ENCODE measurements at places on chromosomes 13 and 19.

GRCh38 chr19:41937525-41938468 lies 9.5 kb upstream of the ERFL start:
- DNase-seq: no peak

DNA sequence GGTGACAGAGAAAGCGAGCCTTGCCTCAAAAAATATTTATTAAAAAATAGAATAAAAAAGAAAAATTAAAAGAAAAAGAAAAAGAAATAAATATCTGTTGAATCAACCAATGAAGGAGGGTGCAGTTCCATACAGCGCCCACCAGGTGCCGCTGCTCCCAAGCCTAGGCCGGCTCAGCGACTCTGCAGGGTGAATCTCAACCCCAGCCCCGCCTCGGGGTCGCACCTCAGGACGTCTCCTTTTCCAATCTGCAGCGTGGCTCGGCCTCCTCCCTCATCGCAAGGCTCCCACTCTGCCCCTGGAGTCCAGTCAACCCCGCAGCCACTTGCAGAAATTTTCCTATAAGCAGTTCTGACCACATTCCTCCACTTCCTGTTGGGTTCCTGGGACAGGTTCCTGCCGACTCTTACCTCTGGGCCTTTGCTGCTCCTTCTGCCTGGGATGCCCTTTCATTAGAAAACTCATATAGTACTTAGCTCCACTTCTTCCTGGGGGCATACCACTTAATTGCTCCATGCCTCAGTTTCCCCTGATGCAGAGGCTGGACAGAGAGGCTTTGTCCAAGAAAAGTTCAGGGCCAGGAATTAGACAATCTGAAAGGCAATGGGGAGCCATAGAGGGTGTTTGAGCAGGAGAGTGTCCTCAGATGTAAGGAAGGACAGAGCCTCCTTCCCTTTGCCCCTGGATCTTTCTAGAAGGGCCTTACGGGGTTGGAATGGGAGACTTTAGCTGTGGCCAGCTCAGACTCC lies 24.3 kb downstream of the NFILZ start:
- DNase-seq: peak; percentile 37

DNA sequence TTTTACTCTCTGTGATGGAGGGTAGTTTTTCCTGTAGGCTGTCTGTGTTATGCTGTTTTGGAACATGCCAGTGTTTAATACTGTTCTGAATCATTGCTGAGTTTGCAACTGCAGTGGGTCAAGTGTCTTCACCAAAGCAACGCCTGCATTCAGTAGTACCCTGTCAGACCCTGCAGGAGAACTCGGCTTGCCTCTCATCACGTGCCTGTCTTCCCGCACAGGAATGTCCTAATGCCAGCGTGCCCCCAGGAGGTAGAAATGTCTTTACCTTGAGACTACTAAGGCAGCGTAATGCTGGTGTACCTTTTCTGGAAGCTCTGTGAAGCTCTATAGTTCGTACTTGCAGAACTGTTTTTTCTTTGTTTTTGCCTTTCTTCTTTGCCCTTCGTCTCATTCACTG lies 42.3 kb downstream of the POLR1D start:
- DNase-seq: no peak

DNA sequence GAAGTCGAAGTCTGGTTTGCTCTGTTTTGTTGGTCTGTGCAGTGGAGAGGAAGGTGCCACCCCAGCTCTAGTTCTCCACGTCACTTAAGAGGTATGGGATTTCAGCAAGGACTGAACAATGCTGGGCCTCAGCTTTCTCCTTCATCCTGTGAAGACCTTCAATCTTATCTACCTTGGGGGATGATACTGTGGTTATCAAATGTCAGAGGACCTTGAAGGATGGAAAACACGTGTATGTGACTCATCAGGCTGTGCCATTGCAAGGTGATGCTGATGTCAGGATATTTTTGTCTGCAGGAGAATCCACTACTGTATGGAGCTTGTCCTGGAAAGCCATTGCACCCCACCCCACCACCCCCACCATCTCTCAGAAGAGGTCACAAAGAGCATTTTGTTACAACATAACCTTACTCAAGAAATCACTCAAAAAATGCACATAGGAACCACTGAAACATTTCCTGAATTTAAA lies 81.4 kb upstream of the UQCRFS1 start:
- no peak for DNase-seq

GRCh38 chr13:63691474-63691873 lies 2275.8 kb upstream of the PCDH20 start:
- no peak for DNase-seq

GRCh38 chr19:16335226-16335625 lies 10.6 kb downstream of the KLF2 start:
- DNase-seq: no peak

DNA sequence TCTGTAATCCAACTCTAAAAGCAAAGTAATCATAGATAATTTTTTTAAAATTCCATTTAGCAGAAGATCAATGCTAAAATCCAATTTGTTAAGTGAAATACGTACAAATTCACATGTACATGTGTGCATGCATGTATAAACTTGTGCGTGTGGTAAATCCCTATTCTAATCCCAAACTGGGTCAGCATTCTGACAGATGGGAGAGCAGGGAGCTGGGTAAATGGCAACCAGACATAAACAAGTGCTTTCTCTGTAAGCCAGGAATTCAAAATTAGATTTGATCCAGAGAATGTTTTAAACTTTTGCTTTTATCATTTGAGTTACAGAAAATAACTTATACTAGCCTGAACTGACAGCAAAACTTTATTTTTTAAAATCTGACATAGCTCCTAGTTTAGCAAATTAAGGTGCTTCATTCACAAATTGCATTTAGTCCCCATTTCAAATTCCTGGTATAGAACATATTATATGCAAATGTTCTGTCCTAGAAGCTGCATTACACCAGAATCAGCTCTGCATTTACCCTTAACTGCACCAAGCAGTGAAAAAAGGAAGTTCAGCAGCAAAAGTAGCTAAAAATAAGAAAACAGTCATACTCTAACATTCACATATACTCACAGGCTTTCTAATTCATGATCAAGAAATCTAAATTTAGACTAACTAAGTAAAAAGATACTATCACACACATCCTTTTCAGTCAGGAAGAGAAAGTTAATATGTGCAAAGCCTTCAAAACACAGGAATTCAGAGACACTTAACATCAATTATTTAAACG lies 32.6 kb downstream of the UBL3 start:
- DNase-seq: no peak

DNA sequence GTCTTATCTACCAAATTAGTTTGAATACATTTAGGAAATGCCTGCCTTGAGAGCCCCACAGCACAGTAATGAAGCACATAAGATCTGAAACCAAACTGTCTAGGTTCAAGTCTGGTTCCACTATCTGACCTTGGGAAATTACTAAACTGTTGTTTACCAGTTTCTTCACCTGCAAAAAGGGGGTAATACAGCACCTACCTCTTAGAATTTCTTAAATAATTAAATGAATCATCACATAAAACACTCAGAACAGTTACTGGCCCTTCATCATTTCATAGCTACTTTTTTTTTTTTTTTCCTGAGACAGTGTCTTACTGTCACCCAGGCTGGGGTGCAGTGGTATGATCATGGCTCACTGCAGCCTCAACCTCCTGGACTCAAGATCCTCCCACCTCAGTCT lies 59.6 kb downstream of the USP12 start:
- no peak for DNase-seq

- no peak for DNase-seq
Observed at GRCh38 chr13:63005625-63006024, 1590.0 kb upstream of the PCDH20 start.

DNA sequence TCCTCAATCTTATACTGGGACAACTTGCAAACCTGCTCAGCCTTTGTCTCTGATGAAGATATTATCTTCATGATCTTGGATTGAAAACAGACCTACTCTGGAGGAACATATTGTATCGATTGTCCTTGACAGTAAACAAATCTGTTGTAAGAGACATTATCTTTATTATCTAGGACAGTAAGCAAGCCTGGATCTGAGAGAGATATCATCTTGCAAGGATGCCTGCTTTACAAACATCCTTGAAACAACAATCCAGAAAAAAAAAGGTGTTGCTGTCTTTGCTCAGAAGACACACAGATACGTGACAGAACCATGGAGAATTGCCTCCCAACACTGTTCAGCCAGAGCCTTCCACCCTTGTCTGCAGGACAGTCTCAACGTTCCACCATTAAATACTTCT lies 4.0 kb upstream of the KLK3 start:
- no peak for DNase-seq

GRCh38 chr13:106536244-106537034 lies 977 bp upstream of the EFNB2 start:
- peak; percentile 82 for DNase-seq

- DNase-seq: no peak
Observed at GRCh38 chr13:111314852-111315251, 5.6 kb upstream of the TEX29 start.

GRCh38 chr19:54045771-54046170 lies 17.9 kb downstream of the VSTM1 start:
- DNase-seq: no peak

GRCh38 chr19:46463516-46463915 lies 7.8 kb downstream of the PNMA8A start:
- DNase-seq: no peak

- DNase-seq: no peak
Observed at GRCh38 chr19:40689339-40690049, 957 bp downstream of the NUMBL start.

DNA sequence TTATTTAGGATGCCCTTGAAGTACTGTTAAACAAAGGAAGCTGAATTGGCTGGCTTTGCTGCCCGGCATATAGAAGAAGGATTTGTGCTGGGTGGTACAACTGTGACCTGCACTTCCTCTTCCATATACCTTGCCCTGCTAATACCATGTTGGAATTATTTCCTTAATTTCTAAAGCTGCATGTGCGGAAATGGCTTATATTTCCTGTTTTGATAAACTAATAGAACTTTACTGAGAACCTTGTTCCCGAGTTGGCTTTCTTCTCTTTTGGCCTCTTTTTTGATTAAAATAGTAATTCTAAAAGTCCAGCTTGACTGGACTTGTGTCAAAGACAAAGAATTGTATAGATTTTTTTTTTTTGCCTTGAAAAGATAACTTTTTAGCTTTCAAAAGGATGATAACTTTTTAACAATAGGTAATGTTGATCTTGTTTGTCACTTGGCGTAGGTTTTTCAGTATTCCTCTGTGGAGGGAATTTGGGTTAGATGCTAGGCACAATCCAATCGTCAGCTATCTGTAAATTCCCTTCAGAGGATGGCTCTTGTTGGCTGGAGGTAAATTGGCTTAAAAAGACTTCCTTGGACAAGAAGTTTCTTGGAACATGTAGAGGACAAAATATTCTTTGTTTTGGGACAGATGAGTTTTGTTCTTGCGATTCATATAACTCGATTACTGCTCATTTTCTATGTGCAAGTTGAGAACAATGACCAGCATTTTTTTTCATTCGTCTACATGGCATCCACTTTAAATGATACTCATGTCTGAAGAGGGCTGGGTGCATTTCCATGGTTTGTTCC lies 41.4 kb downstream of the COL4A2 start:
- DNase-seq: no peak

DNA sequence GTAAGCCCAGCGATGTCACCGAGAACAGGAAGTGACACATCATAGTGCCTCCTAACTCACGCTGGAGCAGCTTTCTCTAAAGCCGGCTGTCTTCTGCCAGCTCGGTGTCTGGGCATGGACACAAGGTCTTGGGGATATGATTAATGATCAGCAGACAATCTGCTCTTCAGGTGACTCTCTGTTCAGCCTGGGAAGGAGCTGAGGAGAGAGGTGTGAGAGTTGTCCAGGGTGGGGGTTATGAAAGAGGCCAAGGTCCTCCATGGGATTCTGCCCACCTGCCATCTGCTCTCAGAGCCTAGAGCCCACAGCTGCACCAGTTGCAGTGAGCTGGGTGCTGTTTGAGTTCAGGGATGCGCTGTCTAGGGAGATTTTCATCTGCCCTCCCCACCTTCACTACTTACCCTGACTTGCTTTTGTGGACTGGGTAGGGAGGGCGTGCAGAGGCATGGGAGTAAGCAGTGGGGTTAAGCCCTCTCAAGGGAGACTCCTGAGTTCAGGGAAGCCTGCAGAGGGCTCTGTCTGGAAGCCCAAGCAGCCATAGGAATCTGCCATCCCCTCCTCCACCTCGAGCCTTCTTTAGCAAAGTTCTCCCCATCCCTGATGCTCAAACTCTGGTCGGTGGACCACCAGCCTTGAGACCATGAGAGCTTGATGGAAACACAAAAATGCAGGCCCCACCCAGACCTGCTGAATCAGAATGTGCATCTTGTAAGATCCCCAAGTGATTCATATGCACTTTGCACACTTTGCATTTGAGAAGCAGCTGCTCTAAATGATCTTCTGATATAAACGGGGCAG lies 539.7 kb downstream of the RFC3 start:
- no peak for DNase-seq

DNA sequence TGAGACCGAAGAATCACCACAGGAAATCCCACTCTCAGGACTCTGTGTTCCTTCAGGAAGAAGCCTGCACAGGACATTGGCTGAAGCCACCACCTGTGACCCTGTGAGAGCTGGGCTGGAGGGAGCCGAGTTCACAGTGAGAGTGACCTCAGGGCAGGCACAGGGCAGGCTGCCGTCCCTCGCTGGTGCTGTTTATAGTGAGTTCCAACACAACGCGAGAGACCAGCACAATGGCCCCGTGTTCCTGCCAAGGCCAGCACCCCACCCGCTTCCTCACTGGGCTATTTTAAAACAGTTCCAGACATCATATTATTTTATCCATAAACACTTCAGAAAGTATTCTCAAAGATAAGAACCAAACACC lies 18.4 kb upstream of the GAS6 start:
- DNase-seq: no peak

- peak; percentile 78 for DNase-seq
Observed at GRCh38 chr19:55638864-55639359, 1.9 kb upstream of the ZNF580 start.

DNA sequence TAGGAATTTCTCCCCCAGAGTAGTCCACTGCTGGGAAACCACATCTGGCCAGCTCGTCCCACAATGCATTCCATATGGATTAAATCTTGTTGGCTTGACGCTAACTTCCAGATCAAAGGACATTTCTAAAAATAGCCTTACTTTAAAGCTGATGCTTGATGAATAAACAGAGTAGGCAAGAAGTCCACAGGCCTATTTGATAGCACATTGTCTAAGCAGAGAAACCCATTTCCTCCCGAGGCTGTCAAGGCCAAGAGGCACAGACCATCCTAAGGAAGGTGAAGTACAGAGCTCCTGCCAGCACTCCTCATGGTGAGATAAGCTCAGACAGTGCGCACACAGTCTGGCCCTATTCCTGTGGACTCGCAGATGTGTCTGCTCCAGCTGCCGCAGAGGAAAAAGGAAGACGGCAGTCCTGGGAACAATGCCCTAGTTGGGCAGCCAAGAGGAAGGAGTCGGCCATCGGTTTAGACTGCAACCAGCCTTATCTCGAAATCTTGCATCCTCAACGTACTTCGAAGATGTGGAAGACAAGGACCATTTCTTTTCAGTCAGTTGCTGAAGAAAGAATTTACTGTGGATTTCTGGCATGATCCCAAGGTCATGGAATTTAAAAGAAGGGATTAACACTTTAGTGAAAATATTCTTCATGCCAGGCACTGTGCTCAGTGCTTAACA lies 156.8 kb downstream of the RGCC start:
- no peak for DNase-seq

- peak; percentile 16 for DNase-seq
Observed at GRCh38 chr13:111474136-111475002, 153.9 kb downstream of the TEX29 start.
